ENCODE measurements at places on chromosomes 5 and 9.

DNA sequence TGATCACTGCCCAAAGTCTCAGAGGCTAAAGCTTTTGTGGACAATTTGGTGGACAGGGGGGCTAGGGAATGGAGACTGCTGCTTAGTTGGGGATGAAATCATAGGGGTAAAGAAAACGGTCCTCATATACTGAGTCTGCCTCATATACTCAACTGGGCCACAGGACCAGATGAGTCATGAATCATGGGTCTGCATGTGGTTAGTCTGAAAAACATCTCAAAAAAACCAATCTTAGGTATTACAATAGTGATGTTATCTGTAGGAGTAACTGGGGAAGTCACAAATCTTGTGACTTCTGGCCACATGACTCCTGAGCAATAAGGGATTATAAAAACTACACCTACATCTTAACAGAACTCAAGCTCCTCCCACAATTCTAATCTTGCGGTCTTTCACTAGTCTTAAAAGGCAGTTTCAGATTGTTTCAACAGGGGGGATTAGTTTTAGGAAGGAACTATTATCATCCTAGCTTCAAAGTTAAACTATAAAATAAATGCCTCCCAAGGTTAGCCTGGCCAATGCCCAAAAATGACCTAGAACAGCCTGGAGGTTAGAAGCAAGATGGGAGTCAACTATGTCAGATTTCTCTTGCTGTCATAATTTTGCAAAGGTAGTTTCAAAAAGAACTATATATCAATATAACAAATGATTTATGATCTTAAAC lies 17.5 kb downstream of the TMEM161B start:
- DNase-seq = no peak

GRCh38 chr5:35988529-35988928 lies 2.7 kb downstream of the UGT3A1 start:
- no peak for DNase-seq

DNA sequence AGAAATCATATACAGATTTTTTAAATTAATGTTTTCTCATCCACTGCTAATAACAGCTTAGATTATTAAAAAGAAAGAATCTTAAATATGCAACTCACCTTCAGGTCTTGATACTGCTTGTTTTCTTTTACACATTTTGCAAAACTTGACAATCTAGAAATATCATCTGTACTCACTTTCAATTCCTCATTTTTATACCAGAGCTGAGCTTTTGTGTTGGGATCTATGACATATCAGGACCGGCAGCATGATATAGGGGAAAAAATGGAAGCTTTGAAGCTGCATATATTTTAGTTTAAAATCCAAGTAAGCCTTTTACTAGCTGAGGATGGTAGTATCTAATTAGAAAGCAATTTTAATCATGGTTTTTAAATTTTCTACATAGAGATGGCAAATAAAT lies 75.7 kb upstream of the SMARCA2 start:
- no peak for DNase-seq

- DNase-seq = no peak
These were observed 58.1 kb downstream of the RFX3 start for GRCh38 chr9:3467593-3468219.

DNA sequence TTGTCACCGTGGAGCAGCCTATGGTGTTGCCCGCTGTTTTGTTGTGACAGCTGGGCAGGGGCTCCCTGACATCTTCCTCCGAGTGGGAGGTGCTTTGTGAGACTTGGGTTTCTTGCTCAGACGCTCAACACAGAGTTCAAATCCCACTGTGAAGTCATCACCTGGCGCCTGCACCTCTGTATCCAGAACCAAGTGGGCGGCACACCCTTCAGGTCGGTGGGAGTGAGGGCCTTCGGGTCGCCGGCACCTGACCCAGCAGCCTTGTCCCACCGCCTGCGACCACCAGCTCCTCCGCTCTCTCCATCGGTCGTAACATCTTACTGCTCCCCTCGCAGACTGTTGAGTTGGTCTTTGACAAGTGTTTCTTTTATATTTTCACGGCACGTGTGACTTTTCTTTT lies 37.6 kb upstream of the EXOC3 start:
- no peak for DNase-seq
